ENCODE measurements at places on chromosomes 2 and 18.

DNA sequence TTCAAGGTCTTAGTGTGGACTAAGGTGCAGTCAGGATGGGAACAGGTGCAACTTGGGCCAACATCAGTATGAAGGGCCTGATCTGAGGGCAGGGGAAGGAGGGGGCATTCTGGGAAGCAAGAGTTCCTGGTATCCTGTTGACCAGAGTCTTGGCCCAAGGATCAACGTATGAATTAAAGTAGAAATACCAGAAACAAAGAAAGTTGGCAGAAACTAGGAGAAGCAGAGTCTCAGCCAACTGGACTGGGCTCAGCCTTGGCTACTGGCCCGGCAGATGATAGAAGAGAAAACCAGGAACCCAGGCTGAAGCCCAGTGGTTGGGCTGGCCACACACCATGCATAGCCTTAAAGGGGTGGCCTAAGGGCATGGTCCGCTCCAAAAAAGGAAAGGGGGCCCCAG is 2.3 kb downstream of the CETN1 start:
- no peak for DNase-seq

DNA sequence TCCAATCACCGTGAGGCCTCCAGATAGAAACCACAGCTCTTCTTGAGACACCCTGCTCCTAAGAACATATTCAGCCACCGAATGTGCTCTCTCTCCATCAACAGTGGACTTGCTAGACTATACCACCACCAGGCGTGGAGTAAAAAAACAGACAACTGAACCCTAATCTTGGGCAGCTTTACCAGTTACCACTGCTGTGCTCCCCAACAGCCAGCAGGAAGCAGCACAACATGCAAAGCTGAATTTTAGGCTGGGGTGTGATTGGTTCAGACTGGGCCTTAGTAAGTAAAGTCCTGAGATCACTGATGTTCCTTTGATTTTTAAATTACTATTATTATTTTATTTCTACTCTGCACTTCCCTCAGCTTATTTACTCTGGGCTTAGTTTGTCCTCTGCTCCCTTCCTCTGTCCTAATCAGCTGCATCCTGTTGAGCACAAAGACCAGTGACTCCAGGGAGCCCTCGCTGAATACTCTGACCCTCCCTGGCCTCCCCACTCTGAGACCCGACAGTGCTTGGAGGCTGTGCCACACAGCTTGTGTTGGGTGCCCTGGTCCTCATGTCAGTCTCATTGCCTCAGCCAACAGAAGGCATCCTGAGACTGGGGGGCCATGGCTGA is 21.9 kb downstream of the MRPL35 start:
- peak; percentile 56 for DNase-seq

GRCh38 chr2:74507926-74508520 is 528 bp upstream of the PCGF1 start:
- no peak for DNase-seq

GRCh38 chr2:197416268-197416667 is 18.6 kb downstream of the SF3B1 start:
- DNase-seq, result no peak
